ENCODE measurements at places on chromosomes 13 and 19.
A peak's percentile ranks its signal among the peaks of the same experiment; 100 is the strongest.

GRCh38 chr19:58361900-58362271 lies 665 bp downstream of the ZNF497 start:
- no peak for DNase-seq

- DNase-seq: no peak
These were observed 10.8 kb downstream of the CUL4A start for GRCh38 chr13:113220141-113220598.

DNA sequence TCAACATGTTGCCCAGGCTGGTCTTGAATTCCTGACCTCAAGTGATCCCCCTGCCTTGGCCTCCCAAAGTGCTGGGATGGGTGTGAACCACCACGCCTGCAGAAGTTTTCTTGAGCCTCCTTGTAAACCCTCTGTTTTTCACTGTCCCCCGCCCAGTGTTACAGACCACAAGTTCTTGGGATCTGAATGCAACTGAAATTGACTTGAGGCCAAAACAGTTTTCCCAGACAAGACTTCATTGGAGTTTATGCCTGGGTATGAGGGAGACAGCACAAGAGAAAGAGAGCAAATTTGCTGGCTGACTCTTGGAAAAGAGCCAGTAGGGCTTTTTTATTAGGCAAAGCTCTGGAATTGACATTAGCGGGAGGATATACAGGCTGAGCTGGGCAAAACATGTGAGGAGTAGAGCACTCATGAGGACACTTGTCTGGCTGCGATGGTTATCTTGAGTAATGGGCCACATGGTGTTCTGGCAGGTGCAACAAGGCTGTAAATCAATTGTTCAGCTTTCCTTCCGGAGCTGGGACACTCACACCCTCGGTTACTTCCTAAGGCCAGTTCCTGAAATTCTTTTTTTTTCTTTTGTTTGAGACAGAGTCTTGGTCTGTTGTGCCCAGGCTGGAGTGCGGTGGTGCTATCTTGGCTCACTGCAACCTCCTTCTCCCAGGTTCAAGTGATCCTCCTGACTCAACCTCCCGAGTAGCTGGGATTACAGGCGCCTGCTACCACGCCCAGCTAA lies 12.7 kb upstream of the HNRNPL start:
- DNase-seq: no peak

DNA sequence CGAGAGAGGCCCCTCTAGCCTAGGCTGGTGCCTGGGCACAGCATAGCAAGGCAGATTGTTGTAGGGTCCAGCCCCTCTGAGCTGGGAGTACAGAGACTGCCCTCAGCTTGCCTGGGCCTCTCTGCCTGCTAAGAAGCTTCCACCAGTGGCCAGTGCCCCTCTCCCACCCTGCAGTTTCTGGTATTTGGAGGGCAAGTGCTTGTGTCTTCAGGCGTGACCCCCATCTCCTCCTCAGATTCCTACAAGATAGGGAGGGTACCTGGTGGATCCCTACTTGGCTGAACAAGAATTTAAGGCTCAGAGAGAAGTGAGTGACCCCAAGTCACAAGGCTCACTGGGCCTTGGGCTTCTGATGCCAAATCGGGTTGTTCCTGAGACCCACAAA lies 152.7 kb downstream of the URI1 start:
- DNase-seq: no peak

DNA sequence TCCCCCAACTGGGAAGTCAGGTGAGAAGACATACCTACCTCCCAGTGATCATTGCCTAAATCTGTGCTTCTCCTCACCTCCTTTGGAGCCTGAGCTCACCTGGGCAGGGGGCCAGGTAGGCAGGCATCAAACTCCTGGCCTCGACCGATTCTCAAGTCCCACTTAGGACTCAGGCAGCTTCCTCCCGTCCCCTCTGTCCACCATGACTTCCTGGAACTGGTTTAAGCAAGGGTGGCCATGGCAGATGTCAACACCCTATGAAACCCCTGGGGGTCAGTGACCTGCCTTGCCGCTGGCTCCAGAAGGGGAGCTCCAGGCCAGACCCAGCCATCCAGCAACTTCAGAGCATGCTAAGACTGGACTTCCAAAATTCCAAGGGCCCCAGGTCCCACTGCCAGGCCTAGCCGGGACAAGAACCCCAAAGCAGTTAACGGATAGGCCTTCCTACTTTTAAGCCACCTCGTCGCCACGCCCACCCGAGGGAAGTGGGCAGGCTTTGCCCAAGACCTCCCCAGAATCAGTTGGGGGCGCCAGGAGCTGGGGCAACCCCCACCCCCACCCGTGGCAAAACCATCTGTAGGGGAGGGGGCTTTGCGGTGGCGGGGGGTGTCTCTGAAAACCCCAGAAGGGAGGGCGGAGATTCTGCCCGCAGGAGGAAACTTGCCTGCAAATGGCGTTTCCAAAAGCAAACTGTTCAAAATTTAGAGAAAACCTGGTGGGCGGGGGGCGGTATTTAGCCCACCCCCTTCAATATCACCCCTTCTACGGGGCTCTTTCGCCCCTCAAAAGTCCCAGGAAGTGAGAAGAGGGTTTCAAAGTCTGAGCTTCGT lies 657 bp downstream of the PLIN3 start:
- peak; percentile 46 for DNase-seq

GRCh38 chr13:21055016-21055415 lies 6.4 kb downstream of the LATS2 start:
- DNase-seq: no peak

DNA sequence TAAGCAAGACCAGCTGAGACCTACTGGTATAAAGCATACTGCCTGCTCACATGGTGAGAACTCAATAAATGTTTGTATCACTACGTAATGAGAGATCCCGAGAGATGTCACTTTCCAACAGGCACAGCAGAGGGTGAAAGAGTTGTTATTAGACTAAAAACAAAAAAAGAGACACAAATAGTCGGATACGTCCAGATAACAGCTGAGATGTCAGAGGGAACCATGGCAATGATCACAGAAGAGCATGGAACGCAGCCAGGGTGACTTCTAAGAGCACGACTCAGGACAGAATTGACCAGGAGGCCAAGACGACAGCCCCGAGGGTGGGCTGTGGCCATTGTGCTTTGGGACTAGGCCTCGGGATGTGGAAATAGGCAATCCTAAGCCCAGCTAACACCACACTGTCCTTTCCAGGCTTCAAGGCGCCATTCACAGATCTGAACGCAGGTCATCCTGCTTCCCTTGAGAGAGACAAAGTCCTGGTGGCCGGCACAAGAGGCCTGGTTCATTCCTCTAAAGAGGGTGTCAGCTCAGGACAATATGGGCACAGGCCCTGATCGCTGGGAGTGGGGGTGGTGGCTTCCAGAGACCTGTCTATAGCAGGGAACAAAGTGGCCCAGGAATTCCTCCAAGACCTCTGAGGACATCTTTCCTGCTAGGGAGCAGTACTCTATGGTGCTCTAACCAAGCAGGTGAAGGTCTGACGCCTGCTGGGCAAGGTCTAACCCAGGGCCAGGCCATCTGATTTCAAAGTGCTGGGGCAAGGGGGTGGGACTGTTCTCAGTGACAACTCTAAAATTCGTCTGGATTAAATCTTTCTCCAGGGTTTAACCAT lies 3.2 kb downstream of the SH3GL1 start:
- no peak for DNase-seq

DNA sequence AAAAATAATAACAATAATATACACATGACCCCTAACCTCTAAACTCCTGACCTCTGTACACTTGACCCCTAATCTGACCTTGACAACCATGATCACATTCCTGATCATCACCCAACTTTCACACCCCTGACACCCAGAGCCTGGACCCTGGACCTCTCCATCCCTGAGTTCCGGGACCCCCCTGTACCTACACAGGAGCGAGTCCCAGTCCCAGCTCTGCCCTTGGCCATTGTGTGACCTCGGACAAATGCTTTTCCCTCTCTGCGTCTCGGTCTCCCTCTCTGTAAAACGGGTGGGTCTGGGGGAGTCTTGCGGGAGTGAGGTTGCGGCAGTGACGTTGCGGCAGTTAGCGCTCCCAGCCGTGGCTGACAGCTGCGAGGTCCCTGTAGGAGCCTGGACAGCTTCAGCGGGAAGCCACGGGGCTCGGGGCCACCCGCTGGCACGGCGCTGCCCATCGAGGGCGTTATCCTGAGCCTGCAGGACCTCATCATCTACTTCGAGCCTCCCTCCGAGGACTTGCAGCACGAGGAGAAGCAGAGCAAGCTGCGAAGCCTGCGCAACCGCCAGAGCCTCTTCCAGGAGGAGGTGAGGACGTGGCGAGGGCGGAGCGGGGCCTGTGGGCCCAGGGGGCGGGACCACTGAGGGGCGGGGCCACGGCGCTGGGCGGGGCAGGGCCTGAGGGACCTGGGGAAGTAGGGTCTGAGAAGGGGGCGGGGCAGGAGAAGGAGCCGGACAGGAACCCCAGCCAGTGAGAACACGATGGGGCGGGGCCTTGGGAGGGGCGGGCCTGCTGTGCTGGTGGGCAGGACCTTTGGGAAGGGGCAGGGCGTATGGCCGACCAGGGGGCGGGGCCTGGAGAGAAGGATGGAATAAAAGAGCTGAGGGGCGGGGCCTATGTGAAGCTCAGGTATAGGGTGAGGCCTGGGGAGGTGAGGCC lies 19.2 kb downstream of the RYR1 start:
- no peak for DNase-seq

GRCh38 chr19:42254850-42255765 lies at the start of gene ERF:
Gene ERF (minus strand): TSS chr19:42255128. CDS start chr19:42254999, 129 bp downstream.
- DNase-seq: peak; percentile 87

GRCh38 chr13:49539313-49539712 lies 43.6 kb downstream of the PHF11 start:
- no peak for DNase-seq

DNA sequence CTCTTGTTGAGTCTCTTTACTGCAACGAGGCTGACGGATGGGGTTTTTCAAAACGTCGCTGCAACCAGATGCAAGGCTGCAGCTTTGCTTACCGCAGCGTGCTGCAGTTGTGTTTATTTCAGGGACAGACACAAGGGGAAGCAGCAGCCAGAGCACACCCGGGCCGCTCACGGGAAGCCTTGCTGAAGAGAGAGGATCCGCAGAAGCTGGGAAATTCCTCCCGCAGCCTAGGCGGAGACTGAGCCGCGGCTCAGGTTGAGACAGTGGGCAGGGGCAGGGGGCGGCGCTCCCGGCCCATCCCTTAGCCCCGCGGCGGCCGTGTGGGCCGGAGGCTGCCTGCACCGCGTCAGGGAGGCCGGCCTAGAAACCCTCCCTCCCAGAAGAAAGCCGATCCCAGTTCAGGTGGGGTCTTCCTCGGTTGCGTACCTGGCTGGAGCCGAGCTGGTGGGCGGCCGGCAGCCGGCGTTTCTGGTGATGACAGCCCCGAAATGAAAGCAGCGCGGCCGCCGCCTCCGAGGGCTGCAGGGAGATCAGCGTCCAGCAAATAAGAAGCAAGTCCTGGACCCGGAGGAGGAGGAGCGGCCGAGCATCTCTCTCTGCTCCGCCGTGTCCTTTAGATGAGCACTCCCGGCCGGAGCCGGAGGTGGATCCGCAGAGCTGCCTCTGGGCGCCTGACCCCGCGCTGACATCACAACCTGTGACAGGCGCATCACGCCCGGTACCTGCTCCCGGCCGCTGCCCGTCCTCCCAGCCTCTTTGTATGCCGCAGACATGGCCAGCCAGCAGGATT lies at the start of gene FRY:
TSS of gene FRY (plus strand) at position 750 of the 790 bp plus-strand sequence. CDS start at position 772, 22 bp downstream.
- DNase-seq: peak; percentile 22

DNA sequence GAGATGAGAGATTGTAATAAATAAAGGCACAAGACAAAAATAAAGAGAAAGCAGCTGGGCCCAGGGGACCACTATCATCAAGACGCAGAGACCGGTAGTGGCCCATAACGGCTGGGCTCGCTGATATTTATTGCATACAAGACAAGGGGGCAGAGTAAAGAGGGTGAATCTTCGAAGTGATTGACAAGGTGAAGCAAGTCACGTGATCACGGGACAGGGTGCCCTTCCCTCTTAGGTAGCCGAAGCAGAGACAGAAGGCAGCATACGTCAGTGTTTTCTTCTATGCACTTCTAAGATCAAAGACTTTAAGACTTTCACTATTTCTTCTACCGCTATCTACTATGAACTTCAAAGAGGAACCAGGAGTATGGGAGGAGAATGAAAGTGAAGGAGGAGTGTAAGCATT lies 4.6 kb upstream of the PRKCG start:
- DNase-seq: no peak

GRCh38 chr13:28822801-28823200 lies 2.7 kb downstream of the MTUS2 start:
- no peak for DNase-seq

DNA sequence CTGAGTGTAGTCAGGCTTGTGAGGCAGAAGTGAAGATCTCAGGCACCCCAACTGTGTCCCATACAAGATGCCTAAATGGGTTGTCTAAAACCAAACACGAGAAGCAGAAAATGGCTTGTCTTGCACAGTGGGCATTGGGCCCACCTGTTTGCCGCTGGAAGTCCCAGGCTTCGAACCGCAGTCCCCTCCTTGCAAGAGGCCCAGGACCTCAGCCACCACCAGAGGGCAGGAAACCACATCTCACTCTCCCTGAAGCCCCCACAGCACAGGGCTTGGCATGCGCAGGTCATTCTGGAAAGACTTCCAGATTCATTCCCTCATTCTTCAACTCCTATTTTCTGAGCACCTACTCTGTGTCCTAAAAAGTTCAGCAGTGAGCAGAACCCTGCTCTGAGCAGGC lies 973.7 kb downstream of the UQCRFS1 start:
- no peak for DNase-seq

DNA sequence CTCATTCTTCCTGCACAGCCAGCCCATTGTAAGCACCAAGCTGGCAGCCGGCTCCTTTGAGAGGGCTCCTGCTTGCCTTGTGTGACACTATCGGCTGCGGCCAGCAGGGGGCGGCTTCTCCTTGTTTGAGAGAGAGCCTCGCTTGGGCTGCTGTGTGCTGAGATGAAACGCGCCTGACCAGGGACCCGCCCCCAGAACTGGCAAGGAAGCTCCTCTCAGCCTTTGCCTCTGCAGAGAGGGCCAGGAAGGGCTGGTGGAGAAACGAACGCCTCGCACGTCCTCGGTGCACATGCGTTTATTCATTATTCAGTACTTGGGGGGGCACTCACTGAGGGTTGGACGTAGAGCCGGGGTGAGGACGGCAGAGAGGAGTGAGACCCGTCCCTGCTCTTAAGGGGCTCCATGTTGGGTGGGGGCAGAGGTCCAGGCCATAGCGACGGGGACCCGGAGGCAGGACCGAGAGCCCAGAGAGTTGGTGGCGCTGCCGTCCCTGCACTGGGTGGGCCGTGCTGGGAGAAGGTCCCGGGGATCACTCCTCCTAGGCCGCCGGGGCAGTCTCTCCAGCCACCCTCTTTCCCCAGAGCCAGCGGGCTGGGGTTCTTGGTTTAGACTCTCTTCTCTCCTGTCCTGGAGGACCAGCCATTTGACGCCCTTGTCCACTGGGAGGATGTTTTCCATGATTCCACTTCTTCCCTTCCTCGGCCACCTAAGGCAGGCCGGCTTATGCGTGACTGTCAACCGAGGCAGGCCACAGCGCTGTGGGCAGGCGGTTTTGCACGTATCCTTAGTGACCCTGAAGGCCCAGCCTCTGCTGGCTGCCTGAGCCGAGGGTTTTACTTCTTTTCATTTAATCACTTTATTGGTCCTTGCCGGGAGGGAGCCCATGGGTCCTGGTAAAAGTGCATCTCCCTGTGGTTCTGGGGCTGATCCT lies 174.5 kb downstream of the KATNAL1 start:
- peak; percentile 77 for DNase-seq
